ENCODE measurements at places on chromosomes 16 and 17. TPM values are rescaled to one million over a fixed set of nuclear protein-coding genes. Genes with fewer than 3 reads are reported as not detected.

- H3K4me1 ChIP-seq: no peaks in the 10 kb centered on the region
- H3K27me3 ChIP-seq: peaks cover 1% of the 10 kb centered on the region
- H3K36me3 ChIP-seq: no peaks in the 10 kb centered on the region
- no peak overlapping the region for H3K4me3 ChIP-seq
- no peak overlapping the region for H3K27ac ChIP-seq
Measured at GRCh38 chr17:8537734-8538133, 92.8 kb downstream of the MYH10 start.

GRCh38 chr17:50331085-50331791 lies 14.7 kb upstream of the XYLT2 start:
- H3K4me1 ChIP-seq: peaks cover 3% of the 10 kb centered on the region
- no peak for DNase-seq
- no peak overlapping the region for H3K4me3 ChIP-seq

POLR2C gene
- 60.9 TPM for polyA plus RNA-seq

MILR1 gene
- polyA plus RNA-seq: 1.8 TPM

GRCh38 chr17:6913608-6914443 lies 82.0 kb upstream of the ALOX12 start:
- peaks cover 5% of the 10 kb centered on the region for H3K27me3 ChIP-seq
- DNase-seq: peak; percentile 58
- H3K36me3 ChIP-seq: no peaks in the 10 kb centered on the region
- H3K4me3 ChIP-seq: peak overlapping the region; percentile 72
- H3K27ac ChIP-seq: no peak overlapping the region

DNA sequence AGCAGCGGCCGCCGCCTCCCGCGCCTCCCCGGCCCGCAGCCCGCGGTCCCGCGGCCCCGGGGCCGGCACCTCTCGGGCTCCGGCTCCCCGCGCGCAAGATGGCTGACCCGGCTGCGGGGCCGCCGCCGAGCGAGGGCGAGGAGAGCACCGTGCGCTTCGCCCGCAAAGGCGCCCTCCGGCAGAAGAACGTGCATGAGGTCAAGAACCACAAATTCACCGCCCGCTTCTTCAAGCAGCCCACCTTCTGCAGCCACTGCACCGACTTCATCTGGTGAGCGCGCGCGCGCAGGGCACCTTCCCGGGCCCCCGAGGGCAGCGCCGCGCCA lies 258 bp downstream of the PRKCB start:
- no peak for DNase-seq
- peaks cover 12% of the 10 kb centered on the region for H3K36me3 ChIP-seq
- peaks cover 7% of the 10 kb centered on the region for H3K27me3 ChIP-seq
- H3K4me3 ChIP-seq: peak overlapping the region; percentile 99
- peaks cover 50% of the 10 kb centered on the region for H3K4me1 ChIP-seq

Data from immature natural killer cell (primary cell).